ENCODE measurements at places on chromosomes 2 and 18.

DNA sequence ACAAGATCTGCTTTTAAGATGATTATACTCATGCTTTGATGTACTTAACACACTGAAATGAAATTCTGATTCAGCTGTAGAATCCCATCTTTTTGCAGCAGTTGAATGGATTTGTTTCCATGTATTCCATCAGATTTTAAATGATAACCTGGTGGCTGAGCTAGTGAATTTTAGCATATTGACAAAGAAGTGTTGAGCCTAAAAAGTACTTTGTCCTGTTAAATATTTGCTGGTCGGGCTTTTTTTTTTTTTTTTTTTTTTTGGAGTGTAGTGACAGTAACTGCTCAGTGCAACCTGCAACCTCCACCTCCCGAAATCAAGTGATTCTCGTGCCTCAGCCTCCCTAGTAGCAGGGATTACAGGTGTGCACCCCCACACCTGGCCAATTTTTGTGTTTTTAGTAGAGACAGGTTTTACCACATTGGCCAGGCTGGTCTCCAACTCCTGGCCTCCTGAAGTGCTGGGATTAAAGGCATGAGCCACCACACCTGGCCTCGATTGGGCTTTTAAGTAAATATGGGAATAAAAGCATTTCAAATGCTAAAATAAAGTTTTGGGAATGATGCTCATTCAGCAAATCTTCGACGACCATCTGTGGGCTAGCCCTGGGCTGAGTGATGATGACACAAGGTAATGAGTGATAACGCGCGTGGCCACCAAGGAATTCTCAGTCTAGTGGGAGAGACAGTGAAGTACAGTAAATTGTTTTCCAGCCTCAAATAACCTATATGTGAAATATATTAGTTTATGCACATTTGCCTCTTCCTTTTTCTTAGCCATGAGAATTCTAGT is 2.2 kb downstream of the ELP2 start:
- DNase-seq, result no peak

GRCh38 chr18:23634692-23635091 is 28.0 kb downstream of the ANKRD29 start:
- no peak for DNase-seq

GRCh38 chr2:36411962-36412444 is 56.4 kb downstream of the CRIM1 start:
- DNase-seq, result no peak

- no peak for DNase-seq
Observed at GRCh38 chr18:42412281-42412680, 457.2 kb downstream of the PIK3C3 start.

DNA sequence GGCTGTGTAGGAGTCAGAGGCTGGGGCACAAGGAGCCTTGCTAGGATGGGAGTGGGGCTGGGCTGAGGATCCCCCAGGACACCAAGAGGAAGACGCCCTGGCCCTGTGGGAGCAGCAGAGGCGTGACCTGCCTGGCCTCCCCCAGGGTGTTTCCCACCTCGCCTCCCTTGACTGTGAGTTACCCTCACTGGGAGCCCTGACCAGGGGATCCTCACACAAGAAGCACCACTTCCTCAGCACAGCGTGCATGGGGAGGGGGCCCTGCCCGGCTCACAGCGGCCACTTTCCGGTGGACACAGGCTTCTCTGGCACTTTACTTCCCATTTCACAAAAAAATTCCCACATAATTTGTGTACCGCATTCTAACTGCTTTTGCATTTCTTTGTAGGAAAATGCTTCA is 187.7 kb downstream of the EIPR1 start:
- no peak for DNase-seq

DNA sequence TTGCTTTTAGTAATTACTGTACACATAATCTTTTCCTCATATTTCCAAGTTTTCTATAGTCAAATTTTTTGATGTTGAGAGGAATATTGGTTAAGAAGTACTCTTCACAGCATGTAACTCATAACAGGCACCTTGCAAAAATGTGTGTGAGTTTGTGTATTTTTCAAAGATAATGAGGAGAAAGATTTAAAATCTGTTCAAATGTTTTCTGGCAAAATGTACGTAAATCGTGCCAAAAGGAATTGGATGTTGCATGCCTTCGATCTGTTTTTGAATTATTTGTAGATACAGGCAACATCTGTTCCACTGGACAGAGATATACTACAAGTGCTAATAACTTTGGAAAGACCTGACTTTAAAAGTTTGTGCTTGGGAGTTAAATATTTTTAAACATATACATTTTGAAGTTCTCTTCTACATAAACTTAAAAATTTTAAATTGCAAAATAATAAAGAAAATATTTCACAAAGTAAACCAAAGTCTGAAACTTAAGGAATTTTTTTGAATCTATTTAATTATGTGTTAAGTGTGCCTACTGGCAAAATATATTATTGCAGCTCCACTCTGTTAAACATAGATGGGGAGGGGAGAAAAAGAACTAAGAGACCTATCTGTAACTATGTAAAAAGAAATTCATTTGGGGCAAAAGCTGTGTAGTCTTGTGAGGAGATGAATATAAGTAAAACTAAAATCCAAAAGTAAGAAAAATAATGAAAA is 133.5 kb upstream of the UBE2E3 start:
- no peak for DNase-seq

DNA sequence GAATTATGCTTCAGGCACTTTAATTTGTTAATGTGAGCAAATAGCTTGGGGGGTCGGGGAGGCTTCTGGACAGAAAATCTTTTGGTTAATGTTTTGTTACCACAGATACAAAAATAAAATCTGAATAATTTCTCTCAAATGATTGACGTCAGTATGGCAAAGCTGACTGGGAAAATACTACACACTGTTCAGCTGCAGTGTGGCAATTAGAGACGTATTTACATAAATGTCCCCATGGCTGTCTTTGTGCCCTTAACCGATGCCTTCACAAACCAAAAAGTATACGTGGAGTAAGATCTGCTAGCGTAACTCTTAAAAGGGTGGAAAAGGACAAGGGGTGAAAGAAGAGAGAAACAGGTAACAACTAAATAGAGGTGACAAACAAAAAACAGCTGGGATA is 83.4 kb downstream of the ACTR2 start:
- DNase-seq, result no peak

DNA sequence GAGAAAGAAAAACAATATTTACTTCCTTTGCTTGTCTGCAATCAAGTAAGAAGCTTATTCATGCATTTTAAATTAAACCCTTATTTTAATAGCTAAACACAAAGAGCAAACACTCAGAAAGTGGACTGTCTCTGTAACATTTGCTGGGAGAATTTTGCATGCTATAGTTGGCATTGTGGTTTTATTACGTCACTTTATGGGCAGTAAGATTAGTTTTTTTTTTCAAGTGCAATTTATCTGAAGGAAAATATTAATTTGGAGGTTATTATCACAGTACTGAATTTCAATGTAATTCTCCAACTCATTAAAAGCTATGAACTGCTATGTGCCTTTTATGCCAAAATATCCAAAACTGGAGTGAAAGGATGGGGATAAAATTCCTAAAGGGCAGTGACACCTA is 103.3 kb downstream of the TMEFF2 start:
- no peak for DNase-seq

- no peak for DNase-seq
Observed at GRCh38 chr2:168050377-168050776, 197.0 kb downstream of the STK39 start.

DNA sequence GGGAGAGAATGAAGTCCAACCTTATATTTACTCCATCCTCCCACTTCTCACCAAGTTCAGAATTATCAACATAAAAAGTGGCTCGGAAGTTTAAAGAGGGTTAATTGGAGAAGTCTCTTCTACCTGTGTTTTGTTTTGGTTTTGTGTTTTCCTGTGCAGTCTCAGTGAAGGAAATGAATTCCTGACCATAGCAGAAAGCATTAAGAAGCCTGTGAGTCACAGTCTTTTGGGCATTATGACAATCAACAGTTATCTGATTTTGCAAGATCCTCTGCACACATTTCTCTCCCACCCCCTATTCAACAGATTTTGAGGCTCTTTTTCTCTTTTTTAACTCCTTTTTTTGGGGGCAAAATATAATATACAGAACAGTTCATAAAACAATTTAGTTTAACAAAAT is 8.6 kb upstream of the RPL37A start:
- no peak for DNase-seq

DNA sequence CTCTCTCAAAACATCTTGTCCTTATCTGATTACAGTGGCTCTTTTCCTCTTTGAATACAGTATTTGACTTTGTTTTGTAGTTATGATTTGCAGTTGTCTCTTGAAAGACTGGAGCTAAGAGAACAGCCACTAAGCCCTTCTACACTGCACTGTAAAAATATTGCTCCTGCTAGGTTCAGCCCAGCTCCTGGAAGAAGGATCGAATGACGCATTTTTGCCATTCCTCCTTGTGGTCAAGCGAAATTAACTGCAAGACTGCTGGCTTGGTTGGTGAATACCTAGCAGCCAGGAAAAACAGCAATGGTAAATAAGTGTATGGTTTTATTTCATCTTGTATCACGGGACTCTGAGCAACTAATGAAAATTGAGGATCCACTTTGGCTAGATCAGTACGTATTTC is 407.8 kb upstream of the CDH2 start:
- no peak for DNase-seq

- DNase-seq, result no peak
Observed at GRCh38 chr18:57915865-57916582, 112.9 kb upstream of the ATP8B1 start.
